ENCODE measurements at places on chromosomes 1 and 21. TPM values are rescaled to one million over a fixed set of nuclear protein-coding genes. Genes with fewer than 3 reads are reported as not detected.

The ADAMTS5 gene
- 16.8 TPM for total RNA-seq

The SYT14 gene
- 0.71 TPM for total RNA-seq

The ADAM30 gene
- not detected for total RNA-seq

The PTGER3 gene
- 52.4 TPM for total RNA-seq

The OR10J1 gene
- not detected for total RNA-seq

The CXADR gene
- total RNA-seq = 1.9 TPM

The PROX1 gene
- total RNA-seq = 5.4 TPM

The TNFSF4 gene
- 1.4 TPM for total RNA-seq

The HCRTR1 gene
- not detected for total RNA-seq

The URB1 gene
- total RNA-seq = 10.2 TPM

The OLIG2 gene
- not detected for total RNA-seq

The KRTAP21-2 gene
- not detected for total RNA-seq

The CD164L2 gene
- not detected for total RNA-seq

The SH2D5 gene
- total RNA-seq = 0.36 TPM

The FCGR3A gene
- total RNA-seq = 14.4 TPM

The DNAJC6 gene
- 7.1 TPM for total RNA-seq

The IFI44 gene
- 22.8 TPM for total RNA-seq

The TSPEAR gene
- total RNA-seq = not detected

The DYRK3 gene
- 6.1 TPM for total RNA-seq

The S100A13 gene
- 86.3 TPM for total RNA-seq

The ANKRD65 gene
- total RNA-seq = 15.5 TPM

The TLCD4 gene
- 17.8 TPM for total RNA-seq

The ATP6V1G3 gene
- total RNA-seq = not detected

The BEND5 gene
- total RNA-seq = 10.9 TPM

The AGMAT gene
- 0.14 TPM for total RNA-seq

The IFNGR2 gene
- total RNA-seq = 41.0 TPM

The CFHR2 gene
- total RNA-seq = not detected

The SPRR1A gene
- not detected for total RNA-seq

The TSSK3 gene
- total RNA-seq = 2.1 TPM

The AQP10 gene
- total RNA-seq = not detected

The GPR25 gene
- total RNA-seq = not detected

The LRRC39 gene
- 2.5 TPM for total RNA-seq

The TCEA3 gene
- 26.9 TPM for total RNA-seq

The NBPF10 gene
- 0.71 TPM for total RNA-seq

The NOS1AP gene
- 4.6 TPM for total RNA-seq

The KIF17 gene
- total RNA-seq = 1.4 TPM

The MEX3A gene
- 0.27 TPM for total RNA-seq

The TMEM61 gene
- total RNA-seq = not detected

The HLX gene
- total RNA-seq = 36.7 TPM

The GOLT1A gene
- not detected for total RNA-seq

The HTR6 gene
- total RNA-seq = not detected

The TRIM58 gene
- 0.41 TPM for total RNA-seq

The ALX3 gene
- not detected for total RNA-seq

Data from sigmoid colon (tissue), 7 donors.